SIG-M5 (cell line): ENCODE measurements at places on chromosomes 12 and 14.
A peak's percentile ranks its signal among the peaks of the same experiment; 100 is the strongest.

DNA sequence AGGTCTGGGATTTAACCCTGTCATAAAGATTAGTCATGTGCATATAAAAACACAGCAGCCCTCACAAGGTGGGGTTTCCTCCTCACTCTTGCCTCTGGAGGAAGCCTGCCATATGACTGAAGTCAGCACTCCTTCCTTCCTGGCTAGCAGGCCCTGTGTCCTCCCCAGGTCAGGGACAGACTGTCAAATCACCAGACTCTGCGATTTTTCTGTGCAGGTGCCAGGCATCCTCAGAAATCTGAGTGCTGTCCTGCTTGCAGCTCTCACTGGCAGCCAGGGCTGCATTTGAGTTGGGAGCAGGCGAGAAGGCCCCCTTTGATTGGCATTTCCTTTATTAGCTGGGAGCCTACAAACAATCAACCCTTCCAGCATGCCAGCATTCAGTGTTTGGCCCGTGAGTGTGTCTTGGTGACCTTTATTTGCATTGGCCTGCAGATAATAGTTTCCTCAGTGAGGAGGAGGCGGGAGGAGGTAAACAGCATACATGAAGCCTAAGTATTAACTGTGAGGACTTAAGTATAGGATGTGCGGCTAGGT is 183.8 kb upstream of the ARHGAP5 start:
- no peak for DNase-seq

GRCh38 chr12:1947081-1947480 is 28.6 kb upstream of the CACNA2D4 start:
- DNase-seq: no peak

DNA sequence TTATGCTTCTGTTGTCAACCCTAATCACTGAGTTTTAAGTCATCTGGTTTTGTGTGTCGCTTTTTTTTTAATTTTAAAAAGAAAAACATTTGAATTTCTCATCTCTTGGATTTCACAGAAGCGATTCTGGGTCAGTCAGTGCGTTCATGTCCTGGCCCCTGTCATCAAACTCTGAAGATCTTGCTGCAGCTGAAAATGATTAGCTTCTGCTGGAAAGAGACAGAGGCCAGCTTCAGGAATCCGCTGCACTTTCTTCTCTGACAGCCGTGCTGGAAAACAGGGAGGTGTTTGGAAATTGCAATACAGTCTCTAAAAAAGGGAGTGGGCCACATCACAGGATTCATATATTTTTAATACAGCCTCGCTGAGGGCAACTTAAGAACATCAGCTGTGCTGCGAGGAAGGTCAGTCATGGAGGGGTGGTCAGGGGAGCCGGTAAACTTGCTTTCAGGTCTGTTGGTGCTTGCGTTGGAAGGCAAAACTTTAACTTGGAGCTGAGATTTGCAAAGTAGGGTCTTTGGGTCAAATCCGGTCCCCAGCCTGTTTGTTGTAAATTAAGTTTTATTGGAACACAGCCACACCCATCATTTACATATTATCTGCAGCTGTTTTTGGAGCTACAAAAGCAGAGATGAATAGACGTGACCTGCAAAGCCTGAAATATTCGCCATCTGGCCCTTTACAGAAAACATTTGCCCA is 190.8 kb downstream of the AACS start:
- no peak for DNase-seq

GRCh38 chr12:26471560-26471959 is 276.2 kb downstream of the SSPN start:
- peak; percentile 93 for DNase-seq

GRCh38 chr14:65966188-65966587 is 520.0 kb upstream of the CCDC196 start:
- no peak for DNase-seq

DNA sequence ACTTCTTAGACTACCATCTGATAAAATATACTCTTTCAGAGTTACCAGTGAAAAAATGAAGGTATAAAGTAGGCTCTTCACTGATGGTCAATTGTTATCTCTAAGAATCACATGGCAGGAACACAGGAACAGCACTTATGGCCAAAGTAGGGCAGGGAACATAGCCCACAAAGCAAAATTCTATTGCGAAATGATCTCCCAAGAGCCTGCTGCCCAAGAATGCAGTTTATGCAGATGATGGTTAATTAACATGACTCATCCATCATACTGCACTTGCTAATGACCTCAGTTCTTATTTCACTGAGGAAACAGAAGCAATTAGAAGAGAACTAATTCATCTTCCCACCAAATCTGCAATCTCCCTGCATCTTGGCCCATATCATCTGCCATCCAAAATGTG is 133.8 kb downstream of the SLC2A13 start:
- DNase-seq: no peak

- DNase-seq: no peak
Measured at GRCh38 chr12:44874981-44875416, 1.1 kb downstream of the NELL2 start.

GRCh38 chr12:107325075-107325608 is 231.8 kb upstream of the CRY1 start:
- DNase-seq: no peak

DNA sequence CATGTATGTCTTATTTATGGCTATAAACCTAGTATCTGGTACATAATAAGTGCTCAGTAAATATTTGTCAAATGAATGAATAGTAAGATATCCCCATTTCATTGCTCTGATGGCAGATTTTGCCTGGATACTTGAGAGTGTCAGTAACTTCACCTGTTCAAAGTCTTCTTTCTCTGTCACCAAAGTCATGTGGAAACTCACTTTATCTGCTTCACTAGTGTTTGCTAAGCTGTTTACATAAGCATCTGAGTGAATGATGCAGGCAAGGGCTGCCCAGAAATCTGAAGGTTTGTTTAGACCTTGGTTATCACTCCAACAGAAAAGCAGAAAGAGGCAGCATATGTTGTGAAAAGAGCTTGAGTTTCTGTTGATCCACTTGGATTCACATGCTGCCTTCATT is 4.3 kb downstream of the OR4E1 start:
- no peak for DNase-seq

DNA sequence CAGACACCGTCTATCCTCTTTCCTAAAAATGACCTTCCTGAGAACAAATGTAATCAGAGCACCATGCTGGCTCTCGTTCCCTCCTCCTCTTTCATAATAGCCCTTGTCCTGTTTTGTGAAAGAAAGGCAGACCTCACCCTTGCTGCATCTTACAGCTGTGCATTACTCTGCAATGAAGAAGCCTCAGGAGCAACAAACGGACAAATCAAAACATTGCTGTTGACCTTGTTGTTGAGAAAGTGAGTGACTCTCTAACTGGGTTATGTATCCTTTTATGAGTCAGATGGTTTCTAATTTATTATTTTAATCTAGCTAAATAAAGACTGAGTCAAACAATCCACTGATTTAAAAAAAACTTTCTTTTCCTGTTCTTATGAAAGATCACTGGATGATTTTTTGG is 180.9 kb downstream of the RPS29 start:
- DNase-seq: no peak

DNA sequence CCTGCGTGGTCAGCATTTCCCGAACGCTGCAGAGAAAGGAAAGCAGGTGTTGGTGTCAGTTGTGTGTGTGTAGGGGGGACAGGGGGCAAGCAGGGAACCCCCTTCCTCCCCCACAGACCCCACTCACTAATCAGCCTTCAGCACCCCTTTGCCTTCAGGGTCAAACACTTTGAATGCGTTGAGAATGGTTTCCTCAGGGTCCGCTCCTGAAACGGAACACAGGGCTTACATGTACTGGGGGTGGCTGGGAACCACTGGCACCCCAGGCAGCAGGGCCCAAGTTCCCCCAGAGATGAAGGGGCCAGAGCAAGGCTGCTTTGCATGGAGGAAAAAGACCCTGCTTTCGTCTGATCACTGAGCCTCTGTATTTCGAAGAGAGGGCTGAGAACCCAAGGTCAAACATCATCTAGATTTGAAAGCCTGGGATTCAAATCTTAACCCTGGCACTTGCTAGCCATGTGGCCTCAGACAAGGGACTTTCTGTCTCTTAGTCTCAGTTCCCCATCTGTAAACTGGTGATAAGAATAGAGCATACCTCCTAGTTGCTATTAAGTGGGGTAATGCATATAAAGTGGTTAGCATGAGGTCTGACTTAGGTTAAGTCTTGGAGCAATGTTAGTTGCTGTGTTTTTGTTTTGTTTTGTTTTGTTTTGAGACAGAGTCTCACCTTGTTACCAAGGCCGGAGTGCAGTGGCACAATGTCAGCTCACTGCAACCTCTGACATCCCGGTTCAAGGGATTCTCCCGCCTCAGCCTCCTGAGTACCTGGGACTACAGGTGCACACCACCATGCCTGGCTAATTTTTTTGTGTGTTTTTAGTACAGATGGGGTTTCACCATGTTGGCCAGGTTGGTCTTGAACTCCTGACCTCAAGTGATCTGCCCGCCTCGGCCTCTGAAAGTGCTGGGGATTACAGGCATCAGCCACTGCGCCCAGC is 7.0 kb downstream of the MYL2 start:
- peak; percentile 56 for DNase-seq

GRCh38 chr12:115443351-115443938 is 759.5 kb upstream of the TBX3 start:
- DNase-seq: no peak

DNA sequence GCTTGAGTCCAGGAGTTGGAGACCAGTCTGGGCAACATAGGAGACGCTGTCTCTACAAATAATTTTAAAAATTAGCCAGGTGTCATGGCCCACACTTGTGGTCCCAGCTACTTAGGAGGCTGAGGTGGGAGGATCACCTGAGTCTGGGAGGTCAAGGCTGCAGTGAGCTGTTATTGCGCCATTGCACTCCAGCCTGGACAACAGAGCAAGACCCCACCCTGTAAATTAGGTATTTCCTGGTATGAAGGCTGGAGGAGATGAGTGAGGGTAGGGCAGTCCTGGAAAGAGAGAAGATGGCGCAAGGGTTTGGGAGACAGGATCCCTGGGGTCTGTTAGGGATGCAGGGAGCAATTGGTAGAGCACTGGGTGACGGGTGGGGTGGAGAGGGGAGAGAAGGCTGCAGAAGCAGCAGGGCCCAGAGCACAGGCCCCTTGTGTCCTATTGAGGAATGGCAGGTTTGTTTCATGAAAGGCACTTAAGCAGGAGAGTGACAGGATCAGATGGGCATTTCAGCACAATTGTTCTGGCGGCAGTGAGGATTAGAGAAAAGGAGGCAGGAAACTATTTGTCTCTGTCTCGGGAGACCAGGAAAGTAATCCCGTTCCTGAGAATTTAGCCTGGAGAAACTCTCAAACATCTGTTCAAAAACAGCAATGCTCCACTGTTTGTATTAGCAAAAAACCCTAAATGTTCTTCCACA is 47.2 kb upstream of the KTN1 start:
- DNase-seq: no peak

DNA sequence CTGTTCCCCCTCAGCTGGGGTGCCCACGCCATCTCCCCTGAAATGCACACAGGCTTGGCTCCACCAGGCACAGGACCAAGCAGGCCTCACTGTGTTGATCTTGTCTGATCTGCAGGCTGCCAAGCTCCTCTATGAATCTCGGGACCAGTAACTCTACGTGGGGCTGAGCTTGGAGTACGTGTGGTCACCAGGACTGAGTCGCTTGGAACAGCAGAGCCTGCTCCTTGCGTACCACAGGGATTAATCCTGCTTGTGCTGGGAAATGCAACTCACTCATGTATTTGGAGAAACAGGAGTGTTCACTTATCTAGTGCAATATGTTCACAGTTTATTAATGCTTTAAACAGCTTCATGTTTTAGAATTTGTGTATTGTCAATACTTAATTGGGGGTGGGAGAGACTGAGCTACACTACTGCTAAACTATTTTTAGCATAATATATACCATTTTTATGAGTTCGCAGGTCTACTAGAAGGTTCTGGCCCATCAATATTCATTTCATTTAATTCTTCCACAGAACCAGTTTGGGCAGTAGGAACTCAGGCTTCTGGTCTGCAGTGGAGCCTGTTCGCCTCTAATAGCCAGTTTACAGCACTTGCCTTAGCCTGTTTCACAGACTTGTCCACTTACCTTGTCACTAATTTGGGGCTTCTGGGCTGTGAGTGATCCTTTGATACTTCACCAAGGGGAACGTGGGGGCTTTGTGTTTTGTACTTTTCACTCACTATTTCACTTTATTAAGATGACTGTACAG is 17.4 kb downstream of the ZFYVE21 start:
- DNase-seq: no peak

DNA sequence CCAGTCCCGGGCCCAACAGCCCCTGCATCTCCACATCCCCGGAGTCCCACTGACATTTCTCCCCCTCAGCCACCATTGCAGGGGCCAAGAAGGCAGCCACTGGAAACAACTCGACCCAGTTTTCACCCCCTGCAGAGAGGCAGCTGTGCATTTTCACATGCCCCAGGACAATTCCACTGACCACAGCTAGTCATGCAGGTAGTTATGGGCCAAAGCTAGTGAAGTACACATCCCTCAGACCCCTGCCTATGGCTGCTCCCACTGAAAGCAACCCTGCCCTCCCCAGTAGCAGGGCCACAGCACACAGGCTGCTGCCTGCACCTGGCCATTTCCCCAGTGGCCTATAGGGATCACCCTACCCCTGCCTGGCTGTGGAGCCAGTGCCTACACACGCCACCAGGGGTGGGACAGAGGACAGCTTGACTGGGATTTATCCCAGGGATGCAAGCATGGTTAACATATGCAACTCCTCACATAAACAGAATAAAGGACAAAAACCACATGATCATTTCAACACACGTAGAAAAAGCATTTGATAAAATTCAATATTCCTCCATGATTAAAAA is 154.0 kb downstream of the NDUFA12 start:
- DNase-seq: no peak

- no peak for DNase-seq
Measured at GRCh38 chr12:87812030-87812429, 217.2 kb downstream of the C12orf50 start.

DNA sequence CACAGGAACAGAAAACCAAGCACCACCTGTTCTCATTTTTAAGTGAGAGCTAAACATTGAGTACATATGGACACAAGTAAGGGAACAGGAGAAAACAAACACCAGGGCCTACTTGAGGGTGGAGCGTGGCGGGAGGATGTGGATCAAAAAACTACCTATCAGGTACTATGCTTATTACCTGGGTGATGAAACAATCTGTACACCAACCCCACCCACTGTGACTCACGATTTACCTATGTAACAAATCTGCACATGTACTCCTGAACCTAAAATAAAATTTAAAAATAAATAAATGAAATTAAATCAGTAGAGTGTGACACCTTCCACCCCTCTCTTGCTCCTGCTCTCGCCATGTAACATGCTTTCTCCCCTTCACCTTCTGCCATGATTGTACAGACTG is 615.5 kb downstream of the RPL10L start:
- no peak for DNase-seq

GRCh38 chr12:52837413-52837741 is 3.3 kb upstream of the KRT79 start:
- DNase-seq: no peak

GRCh38 chr12:89417246-89417977 is 65.1 kb upstream of the DUSP6 start:
- no peak for DNase-seq

DNA sequence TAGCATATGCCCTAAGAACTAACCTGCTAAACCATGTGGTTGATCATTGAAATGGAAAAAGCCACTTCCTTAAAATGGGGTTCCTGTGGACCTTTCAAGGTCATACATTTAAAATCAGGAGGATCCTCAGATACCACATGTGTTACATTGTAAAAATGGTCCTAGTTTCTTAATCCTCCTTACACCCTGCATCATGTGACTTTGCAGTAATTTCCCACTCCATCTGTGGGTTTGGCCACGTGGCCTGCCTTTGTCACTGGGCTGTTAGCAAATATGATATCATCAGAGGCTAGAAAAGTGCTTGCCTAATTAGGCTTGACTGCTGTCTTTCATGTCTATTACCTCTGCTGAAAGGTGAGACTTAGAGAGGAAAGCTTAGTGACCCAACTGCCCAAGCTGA is 70.7 kb downstream of the CMKLR1 start:
- DNase-seq: no peak

- DNase-seq: no peak
Measured at GRCh38 chr12:21697904-21698630, 40.4 kb upstream of the LDHB start.
